Posterior vena cava (tissue), 2 donors: ENCODE measurements at places on chromosomes 1 and 21. TPM values are rescaled to one million over a fixed set of nuclear protein-coding genes. Genes with fewer than 3 reads are reported as not detected.

DNA sequence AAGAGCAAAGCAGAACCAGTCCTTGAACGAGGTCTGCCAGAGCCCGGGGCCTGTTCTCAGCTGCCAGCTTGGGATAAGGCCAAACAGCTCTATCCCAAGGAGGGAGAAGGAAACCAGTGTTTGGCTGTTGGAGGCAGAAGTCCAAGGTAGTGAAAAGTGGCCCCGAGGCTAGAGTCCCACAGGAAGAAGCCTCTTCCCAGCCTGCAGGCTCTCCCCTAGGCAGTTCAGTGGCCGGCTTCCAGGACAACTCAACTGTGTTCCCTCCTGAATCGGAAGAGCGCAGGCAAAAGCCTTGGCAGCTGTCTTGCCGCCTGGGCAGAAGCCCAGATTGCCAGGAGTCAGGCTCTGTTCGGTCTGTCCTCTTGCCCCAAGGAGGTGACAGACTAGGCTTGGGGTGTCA, 19.3 kb downstream of the QSOX1 start:
- peak; percentile 91 for DNase-seq

DNA sequence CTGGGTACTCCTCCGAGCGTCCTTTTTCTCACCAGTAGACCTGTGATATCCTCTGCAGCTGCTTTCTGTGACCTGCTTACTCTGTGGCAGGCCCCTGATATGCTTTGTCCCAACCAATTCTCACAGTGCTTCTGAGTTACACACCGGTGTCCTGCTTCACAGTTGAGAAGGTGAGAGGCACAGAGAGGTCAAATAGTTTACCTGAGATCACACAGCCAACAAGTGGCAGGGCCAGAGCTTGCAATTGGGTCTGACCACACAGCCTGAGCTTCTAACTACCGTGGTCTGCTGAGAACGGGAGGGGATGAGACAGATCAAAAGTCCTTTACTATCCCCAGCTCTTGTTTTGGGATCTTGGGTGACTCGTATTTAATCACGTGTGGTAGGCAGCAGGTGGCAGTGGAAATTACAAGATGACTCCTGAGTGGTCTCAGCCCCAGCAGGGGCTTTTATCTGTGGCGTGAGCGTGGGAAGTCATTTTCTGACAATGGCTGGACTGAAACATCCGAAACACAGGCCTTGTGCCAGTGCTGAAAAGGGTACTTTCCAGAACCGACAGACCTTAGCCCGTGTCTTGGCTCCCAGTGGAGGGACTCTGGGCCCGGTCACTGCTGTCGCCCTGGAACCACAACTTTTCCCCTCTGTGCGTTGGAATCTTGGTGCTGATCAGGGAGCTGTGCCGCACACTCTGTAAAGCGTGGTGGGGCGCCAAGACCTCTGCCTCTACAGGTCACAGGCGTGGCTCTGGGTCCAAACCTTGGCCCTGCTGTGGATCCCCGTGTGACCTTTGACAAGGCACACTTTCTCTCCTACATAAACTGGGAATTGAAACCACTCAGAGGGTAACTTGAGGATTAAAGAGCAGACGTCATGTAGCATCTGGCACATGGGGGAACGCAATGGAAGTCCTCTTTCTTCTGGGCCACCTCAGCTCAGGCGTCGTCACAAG, 11.9 kb downstream of the THEMIS2 start:
- DNase-seq = no peak

GRCh38 chr1:39828734-39829133, 40.1 kb upstream of the BMP8B start:
- no peak for DNase-seq

GRCh38 chr1:114756009-114756892, 1.5 kb downstream of the CSDE1 start:
- DNase-seq = no peak

DNA sequence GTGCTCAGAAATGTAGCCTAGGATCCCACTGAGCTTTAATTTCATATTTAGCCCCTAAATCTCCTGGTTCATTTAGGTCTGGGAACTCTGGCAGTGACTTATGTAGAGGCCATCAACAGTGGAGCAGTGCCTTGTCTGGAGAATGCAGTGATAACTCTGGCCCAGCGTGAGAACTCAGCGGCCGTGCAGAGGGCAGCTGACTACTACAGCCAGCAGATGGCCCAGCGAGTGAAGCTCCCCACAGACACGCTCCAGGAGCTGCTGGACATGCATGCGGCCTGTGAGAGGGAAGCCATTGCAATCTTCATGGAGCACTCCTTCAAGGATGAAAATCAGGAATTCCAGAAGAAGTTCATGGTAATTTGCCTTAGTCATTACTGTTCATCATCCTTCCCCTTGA, 17.8 kb downstream of the GBP6 start:
- DNase-seq = no peak

- DNase-seq = no peak
Measured at GRCh38 chr1:7232441-7233236, 447.4 kb downstream of the CAMTA1 start.

The IGSF3 gene
- total RNA-seq = 2.2 TPM

DNA sequence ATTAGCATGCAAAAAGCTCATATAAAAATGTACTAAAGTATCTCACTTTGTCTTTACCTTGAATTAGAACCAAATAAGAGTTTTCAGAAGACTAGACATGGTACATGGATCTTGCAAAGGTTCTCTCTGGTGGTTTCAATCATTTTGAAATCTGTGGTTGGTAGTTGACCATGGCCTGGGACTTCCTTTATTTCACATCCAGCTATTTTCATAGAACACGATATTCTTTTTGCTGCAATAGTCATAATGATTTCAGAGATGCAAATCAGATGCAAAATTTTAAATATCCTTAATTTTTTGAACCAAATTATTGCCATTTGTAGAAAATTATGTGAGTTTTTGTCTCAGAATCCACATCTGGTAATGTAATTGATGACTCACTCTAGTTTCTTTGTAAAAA, 375.1 kb upstream of the ZP4 start:
- no peak for DNase-seq

DNA sequence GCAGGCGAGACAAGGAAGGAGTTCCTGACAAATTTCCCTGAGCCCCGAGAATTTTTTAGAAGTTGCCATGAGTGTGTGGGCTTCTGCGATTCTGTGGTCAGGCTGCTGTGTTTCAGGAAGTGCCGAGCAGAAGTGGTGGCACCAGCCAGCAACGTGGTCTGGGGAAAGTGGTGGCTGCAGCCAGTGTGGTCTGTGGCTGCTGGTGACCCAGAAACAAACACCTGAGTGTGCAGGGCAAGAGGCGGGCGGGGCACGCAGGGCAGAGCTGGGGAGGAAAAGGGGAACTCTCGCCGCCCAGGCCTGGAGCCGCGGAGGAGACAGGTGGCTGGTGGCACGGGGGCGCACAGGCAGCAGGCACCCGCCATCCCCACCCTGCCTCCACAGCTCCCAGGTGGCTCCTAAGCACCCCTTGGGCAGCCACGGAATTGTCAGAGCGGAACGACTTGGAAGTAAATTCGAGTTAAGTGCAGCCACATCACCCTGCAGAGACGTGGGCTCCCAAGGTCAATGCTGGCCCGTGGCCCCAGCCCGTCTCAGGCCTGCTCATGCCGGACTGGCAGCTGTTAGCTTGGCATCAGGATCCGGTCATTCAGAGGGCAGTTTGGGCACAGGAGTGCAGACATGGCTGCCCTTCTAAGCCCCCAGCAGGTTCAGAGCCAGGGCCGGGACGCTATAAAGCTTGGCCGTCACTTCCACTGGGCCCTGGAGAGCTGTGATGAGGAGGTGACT, 25.1 kb downstream of the PRDM16 start:
- no peak for DNase-seq

The RGS8 gene
- total RNA-seq = 0.10 TPM

The FNDC5 gene
- total RNA-seq = 2.4 TPM

The MPC2 gene
- 61.5 TPM for total RNA-seq

The PYHIN1 gene
- 1.6 TPM for total RNA-seq

The TRIM45 gene
- 3.9 TPM for total RNA-seq

DNA sequence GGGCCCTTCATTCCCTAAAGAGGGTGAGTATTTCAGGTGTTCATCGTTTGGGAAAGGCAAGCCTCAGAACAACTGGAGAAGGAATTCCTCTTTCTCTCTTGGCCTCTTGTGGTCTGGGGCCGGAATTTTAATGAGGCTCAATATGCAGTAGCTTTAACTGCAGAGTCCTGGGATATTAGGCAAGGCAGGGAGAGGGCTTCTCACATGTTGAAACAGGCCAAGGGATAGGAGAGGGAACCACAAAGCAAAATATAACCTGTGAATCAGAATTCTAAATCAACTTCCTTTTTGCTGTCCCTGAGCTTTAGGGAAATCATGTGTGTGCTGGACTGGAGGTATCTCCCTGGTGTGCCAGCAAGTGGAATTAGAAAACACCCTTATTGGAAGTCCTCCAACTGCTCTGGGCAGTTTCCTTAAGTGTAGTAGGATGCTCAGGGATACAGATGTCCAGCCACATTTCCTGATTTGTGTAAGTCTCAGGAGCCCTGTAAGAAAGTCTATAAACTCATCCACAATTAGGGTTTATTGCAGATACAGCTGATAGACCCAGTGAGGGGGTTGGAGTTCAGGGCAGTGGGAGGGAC, 215.8 kb upstream of the ZRANB2 start:
- DNase-seq = no peak
